Stomach (tissue), 19 donors: ENCODE measurements at places on chromosomes 6 and 20. TPM values are rescaled to one million over a fixed set of nuclear protein-coding genes. Genes with fewer than 3 reads are reported as not detected.

DNA sequence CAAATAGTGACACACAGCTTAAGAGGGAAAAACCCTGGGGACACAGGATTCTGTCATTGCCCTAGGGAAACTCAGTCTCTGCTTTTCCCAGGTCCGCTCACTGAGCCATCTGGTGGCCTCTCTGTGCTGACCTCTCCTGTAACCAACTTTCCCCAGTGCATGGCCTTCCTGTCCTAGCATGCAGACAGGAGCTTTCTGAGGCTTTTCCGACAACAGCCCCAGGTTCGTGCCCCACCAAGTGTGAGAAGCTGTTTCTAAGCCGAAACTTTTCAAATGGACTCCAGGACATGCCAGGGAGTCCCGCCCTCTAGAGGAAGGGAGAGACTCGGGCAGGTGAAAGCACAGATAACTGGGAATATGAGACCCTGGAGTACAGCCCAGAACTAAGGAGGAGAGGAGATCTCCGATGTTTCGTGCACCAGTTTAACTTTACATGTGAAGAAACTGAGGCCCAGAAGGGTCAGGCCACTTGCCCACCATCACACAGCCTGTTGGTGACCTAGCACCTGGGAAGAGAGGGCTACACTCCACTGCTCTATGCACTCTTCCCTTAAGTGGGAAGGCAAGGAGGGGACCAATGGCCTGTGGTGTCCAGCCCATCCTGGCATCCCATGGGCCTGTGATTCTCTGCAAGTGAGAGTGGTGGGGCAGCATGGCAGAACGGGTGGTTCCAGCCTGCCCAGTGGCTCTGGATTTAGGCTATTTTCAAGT lies 46.2 kb downstream of the RPP40 start:
- no peak for DNase-seq

- DNase-seq = no peak
Measured at GRCh38 chr6:106397431-106397830, 36.9 kb downstream of the CRYBG1 start.

GRCh38 chr6:145544514-145544913 lies 190.8 kb downstream of the EPM2A start:
- DNase-seq = no peak

- peak; percentile 47 for DNase-seq
Measured at GRCh38 chr6:96675597-96675996, 112.7 kb downstream of the FHL5 start.

Gene SLC17A1
- total RNA-seq = not detected

- DNase-seq = no peak
Measured at GRCh38 chr6:82766476-82766875, 299.2 kb downstream of the UBE3D start.

- DNase-seq = no peak
Measured at GRCh38 chr6:3019065-3019464, 19.4 kb downstream of the NQO2 start.

DNA sequence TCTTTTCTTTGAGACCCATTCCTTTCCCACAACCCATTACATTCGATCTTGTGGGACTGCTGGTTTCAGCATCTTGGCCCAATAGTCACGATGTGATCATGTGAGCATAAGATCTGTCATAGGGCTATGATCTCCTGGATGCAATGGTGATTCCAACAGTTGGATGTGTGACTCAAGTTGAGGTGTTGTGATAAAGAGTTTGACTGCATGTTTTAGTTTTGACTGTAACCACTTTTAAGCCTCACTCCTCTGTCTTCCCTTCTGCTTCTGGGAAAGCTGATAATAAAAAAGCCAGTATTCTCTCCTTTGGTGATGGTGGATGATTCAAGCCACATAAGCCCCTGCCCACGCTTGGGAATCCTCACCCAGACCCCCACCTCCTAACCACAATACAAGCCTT lies 117.0 kb upstream of the ASCC3 start:
- DNase-seq = no peak

GRCh38 chr6:132425176-132425575 lies 23.9 kb upstream of the MOXD1 start:
- DNase-seq = no peak

- no peak for DNase-seq
Measured at GRCh38 chr20:10639737-10640556, 33.9 kb downstream of the JAG1 start.

DNA sequence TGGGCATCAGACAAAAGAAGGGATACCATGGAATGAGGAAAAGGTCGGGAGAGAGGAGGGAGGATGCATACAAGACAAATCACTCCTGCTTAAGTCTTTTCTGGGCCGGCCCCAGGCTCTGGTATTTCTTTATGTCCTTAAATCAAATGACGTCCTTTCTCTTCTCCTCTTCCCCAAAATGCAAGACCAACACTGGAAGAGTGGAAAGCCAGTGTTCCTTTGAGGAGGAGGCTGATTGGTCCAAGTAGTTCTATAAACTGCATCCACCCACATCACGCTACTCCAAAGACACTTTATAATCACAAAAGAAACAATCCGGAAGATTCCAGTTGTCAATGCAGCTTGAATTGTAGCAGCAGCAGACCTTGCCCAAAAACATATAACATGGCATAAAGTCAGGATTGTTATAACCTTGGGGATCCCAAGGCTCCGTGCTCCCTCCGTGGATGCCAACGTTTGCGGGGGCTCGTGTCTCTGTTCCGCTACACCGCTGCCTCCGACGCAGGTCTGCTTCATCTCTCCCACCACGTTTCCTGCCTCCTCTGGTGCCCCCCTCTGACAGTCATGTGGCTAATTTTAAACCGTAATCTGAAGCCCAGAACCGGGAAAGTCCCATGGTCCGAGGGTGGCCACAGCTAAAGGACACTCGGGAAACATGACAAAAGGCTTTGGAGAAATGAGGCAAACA lies 47.1 kb downstream of the MCUR1 start:
- DNase-seq = no peak

Gene ELOVL2
- not detected for total RNA-seq

GRCh38 chr6:3561725-3562124 lies 104.9 kb upstream of the SLC22A23 start:
- no peak for DNase-seq

DNA sequence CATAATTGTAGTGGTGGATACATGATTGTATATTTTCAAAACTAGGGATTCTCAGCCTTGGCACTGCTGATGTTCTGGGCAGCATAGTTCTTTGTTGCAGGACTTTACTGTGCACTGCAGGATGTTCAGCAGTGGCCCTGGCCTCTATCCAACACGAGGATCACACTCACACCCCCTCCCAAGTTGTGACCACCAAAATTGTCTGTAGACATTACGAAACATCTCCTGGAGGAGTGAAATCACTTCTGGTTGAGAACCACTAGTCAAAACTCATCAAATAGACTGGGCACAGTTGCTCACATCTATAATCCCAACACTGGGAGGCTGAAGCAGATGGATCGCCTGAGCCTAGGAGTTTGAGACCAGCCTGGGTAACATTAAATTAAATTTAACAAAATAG lies 123.1 kb upstream of the CDYL start:
- DNase-seq = no peak

Gene EMILIN3
- total RNA-seq = 4.0 TPM

GRCh38 chr6:142848156-142848555 lies 96.8 kb downstream of the HIVEP2 start:
- no peak for DNase-seq

Gene PLCG1
- total RNA-seq = 576 TPM
